ENCODE measurements at places on chromosomes 2 and 18. TPM values are rescaled to one million over a fixed set of nuclear protein-coding genes. Genes with fewer than 3 reads are reported as not detected.

The PROKR1 gene
- total RNA-seq, result not detected

The NT5DC4 gene
- total RNA-seq, result 0.53 TPM

GRCh38 chr18:56570978-56571377, 67.4 kb downstream of the TXNL1 start:
- no peak overlapping the region for H3K27ac ChIP-seq
- H3K36me3 ChIP-seq, result no peaks in the 10 kb centered on the region
- DNase-seq, result no peak
- H3K4me3 ChIP-seq, result no peak overlapping the region
- H3K4me1 ChIP-seq, result peaks cover 41% of the 10 kb centered on the region

The PSMA8 gene
- total RNA-seq, result not detected

The CYS1 gene
- total RNA-seq, result 2.6 TPM

- H3K4me3 ChIP-seq, result no peak overlapping the region
- no peaks in the 10 kb centered on the region for H3K36me3 ChIP-seq
- H3K4me1 ChIP-seq, result no peaks in the 10 kb centered on the region
- DNase-seq, result no peak
These were observed 28.3 kb downstream of the LGALSL start for GRCh38 chr2:64482243-64482642.

The TUBA3E gene
- not detected for total RNA-seq

GRCh38 chr2:3536682-3537632, 17.6 kb upstream of the ADI1 start:
- H3K27ac ChIP-seq, result peak overlapping the region; percentile 88
- H3K4me1 ChIP-seq, result peaks cover 16% of the 10 kb centered on the region
- peaks cover 41% of the 10 kb centered on the region for H3K36me3 ChIP-seq
- peak overlapping the region; percentile 48 for H3K4me3 ChIP-seq

- peaks cover 8% of the 10 kb centered on the region for H3K4me1 ChIP-seq
- no peak overlapping the region for H3K27ac ChIP-seq
- no peak overlapping the region for H3K4me3 ChIP-seq
- no peaks in the 10 kb centered on the region for H3K36me3 ChIP-seq
These were observed 52.2 kb downstream of the CDK15 start for GRCh38 chr2:201858281-201859184.

DNA sequence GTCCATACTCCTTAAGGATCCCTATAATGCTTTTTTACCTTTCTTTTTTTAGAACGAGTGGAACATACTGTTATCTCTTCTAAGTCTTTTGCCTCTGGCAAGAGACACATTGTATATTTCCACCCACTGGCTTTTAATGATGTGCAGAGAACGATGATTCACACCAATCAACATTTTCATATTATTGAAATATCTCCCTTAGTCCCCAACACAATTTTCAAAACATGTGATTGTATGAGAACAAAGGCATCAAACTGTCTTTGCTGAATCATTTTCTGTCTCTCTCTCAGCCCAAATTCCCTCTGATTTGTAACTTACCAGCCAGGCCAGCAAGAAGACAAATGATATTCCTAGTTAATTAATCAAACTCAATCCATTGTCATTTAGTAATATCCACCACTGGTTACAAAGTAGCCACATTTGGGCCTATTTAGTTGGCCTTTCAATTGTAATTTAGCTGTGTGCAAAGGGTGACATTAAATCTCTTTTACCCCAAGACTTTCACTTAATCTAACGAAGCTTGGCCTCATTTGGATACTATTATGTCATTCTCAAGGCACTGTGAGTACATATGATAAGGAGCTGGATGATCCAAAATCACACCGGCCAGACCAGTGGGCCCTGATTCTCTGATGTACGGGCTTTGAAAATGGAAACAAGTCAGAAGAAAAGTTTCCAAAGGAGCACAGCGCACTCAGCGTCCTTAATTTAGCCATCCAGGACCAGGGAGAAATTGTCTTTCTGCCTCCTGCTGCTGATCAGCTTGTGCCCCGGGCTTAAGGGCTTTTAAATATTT, 185.1 kb downstream of the SCG2 start:
- no peaks in the 10 kb centered on the region for H3K36me3 ChIP-seq
- H3K4me1 ChIP-seq, result peaks cover 5% of the 10 kb centered on the region
- no peak for DNase-seq
- H3K27me3 ChIP-seq, result no peaks in the 10 kb centered on the region

- no peaks in the 10 kb centered on the region for H3K4me1 ChIP-seq
- no peaks in the 10 kb centered on the region for H3K27me3 ChIP-seq
- H3K27ac ChIP-seq, result no peak overlapping the region
- H3K4me3 ChIP-seq, result no peak overlapping the region
- no peaks in the 10 kb centered on the region for H3K36me3 ChIP-seq
These were observed 67.5 kb upstream of the MBOAT2 start for GRCh38 chr2:9071032-9071431.

The AQP12A gene
- not detected for total RNA-seq

DNA sequence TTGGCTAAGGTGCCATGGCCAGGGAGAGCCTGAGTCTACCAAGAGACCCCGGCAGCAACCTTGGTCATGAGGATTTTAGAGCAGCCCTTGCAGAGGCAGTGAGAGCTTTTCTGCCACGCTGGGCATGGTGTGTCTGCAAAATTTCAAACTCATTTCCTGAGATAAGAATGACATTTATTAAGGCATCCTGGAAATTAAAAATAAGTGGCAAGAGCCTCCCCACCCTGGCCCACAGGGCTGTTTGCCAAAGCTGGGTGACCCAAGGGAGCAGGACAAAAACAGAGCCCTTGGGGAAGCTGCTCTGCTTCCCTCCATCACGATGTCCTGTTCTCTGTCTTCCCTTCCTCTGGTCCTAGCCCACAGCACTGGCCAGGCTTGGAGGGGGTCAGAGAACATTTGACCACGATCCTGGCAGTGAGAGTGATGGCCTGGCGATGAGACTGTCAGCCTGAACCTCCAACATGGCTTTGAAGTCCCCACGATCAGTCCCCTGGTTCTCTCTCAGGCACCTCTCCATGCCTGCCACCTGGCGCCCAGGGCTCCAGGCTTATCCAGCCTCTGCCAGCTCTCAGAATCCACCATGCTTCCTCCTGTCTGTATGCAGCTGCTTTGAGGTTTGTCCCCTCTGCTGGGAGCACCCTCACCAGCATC, 68.9 kb upstream of the RMDN2 start:
- no peak for DNase-seq
- H3K36me3 ChIP-seq, result no peaks in the 10 kb centered on the region
- peaks cover 28% of the 10 kb centered on the region for H3K4me1 ChIP-seq
- H3K4me3 ChIP-seq, result no peak overlapping the region

The CTIF gene
- total RNA-seq, result 54.8 TPM

- no peak overlapping the region for H3K27ac ChIP-seq
- H3K27me3 ChIP-seq, result no peaks in the 10 kb centered on the region
- no peak overlapping the region for H3K4me3 ChIP-seq
- DNase-seq, result no peak
These were observed 156.4 kb downstream of the COPS8 start for GRCh38 chr2:237242091-237242536.

The NOL4 gene
- total RNA-seq, result 0.56 TPM

The TMEM178A gene
- total RNA-seq, result 3.2 TPM

The CD207 gene
- 3.0 TPM for total RNA-seq

The MROH2A gene
- total RNA-seq, result not detected

- H3K27ac ChIP-seq, result no peak overlapping the region
- H3K4me3 ChIP-seq, result no peak overlapping the region
- peaks cover 6% of the 10 kb centered on the region for H3K4me1 ChIP-seq
These were observed 401.2 kb downstream of the GALR1 start for GRCh38 chr18:77650799-77651385.

DNA sequence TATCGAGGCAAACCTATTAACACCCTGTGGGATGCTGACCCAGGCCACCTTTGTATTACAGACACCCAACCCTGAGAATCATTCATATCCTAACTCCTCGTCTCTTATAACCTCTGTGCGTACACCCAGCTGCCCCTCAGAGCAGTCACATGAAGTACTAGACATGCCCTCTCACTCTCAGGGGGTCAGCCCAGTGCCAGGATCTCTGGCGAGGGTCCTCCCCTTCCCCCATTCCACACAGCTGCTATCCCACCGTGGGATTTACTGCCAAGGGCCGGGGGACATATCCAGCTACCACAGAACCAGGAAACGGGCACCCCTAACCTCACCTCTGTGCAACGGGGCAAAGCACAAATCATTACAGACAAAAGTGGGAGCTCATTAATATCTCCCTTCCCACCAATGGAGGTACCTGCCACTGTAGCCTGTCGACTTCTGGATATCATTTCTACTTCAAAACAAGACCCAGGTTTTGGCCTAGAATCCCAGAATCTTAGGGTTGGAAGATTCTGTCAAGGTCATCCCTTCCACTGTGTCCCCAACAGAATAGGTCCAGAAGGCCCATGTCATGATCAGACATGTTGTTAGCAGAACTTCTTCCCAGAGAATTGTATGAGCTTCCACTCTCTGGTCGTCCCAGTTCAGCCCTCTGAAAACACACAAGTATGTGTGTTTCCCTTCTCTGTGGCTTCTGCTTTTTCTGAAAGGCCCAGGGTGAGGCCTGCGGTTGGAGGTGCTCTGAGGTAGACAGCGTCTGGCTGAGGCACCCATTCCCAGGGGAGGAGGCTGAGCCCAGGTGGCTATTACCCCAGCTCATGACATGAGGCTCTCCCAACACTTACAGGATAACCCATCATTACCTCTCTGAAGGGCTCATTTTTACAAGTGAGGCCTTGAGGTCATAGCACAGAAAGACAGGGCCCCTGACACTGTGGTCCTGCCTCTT, 1.7 kb downstream of the TMBIM1 start:
- no peaks in the 10 kb centered on the region for H3K27me3 ChIP-seq
- peaks cover 92% of the 10 kb centered on the region for H3K4me1 ChIP-seq
- DNase-seq, result no peak
- H3K36me3 ChIP-seq, result peaks cover 6% of the 10 kb centered on the region
- H3K27ac ChIP-seq, result peak overlapping the region; percentile 97
- H3K4me3 ChIP-seq, result peak overlapping the region; percentile 81

GRCh38 chr18:75454022-75454795, 26.7 kb upstream of the SMIM21 start:
- peaks cover 11% of the 10 kb centered on the region for H3K4me1 ChIP-seq
- no peak overlapping the region for H3K27ac ChIP-seq
- no peak overlapping the region for H3K4me3 ChIP-seq
- H3K36me3 ChIP-seq, result no peaks in the 10 kb centered on the region
- H3K27me3 ChIP-seq, result peaks cover 19% of the 10 kb centered on the region

- H3K27me3 ChIP-seq, result no peaks in the 10 kb centered on the region
- H3K4me1 ChIP-seq, result no peaks in the 10 kb centered on the region
- no peak overlapping the region for H3K4me3 ChIP-seq
These were observed 39.7 kb upstream of the SOCS6 start for GRCh38 chr18:70249118-70249517.

DNA sequence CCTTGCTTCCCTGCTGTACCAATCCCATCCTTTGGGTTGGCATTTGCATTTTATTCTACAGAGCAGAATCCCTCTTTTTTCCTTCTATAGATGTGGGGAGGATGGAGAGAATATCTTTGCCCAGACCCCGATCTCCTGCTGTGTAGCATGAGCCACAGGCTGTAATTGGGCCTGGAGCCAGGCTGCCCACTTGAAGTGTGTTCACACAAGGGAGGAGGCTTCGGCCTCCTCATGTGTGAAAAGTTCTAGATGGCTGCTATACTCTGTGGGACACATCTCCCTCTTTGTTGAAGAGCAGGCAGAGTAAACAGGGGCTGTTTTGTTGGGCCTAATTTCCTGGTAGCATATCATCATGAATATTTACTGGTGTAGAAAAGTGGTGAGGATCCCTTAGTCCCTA, 126.3 kb downstream of the XRCC5 start:
- H3K27me3 ChIP-seq, result no peaks in the 10 kb centered on the region
- no peak overlapping the region for H3K4me3 ChIP-seq
- H3K36me3 ChIP-seq, result no peaks in the 10 kb centered on the region

- peaks cover 41% of the 10 kb centered on the region for H3K4me1 ChIP-seq
- no peaks in the 10 kb centered on the region for H3K27me3 ChIP-seq
- H3K4me3 ChIP-seq, result no peak overlapping the region
- H3K36me3 ChIP-seq, result no peaks in the 10 kb centered on the region
These were observed 30.4 kb downstream of the TOGARAM2 start for GRCh38 chr2:29011418-29012060.

The DNER gene
- 1.2 TPM for total RNA-seq

DNA sequence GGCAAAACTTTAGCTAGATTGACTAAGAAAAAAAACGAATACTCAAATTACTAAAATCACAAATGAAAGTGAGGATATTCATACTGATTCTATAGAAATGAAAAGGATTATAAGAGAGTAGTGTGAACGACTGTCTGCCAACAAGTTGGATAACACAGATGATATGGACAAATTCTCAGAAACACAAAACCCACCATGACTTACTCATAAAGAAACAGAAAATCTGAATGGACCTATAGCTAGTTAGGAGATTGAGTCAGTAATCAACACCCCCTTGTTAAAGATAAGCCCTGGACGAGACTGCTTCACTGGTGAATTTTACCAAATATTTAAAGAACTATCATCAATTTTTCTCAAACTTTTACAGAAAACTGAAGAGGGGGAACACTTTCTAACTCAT, 108.8 kb upstream of the TMEM200C start:
- no peak overlapping the region for H3K27ac ChIP-seq
- no peak overlapping the region for H3K4me3 ChIP-seq
- H3K4me1 ChIP-seq, result no peaks in the 10 kb centered on the region
- no peak for DNase-seq
- H3K36me3 ChIP-seq, result no peaks in the 10 kb centered on the region
- H3K27me3 ChIP-seq, result no peaks in the 10 kb centered on the region

The TTC39C gene
- total RNA-seq, result 14.6 TPM

- H3K27ac ChIP-seq, result no peak overlapping the region
- no peak overlapping the region for H3K4me3 ChIP-seq
- DNase-seq, result no peak
- no peaks in the 10 kb centered on the region for H3K4me1 ChIP-seq
These were observed 31.4 kb downstream of the FECH start for GRCh38 chr18:57555134-57555533.

The NFE2L2 gene
- 105 TPM for total RNA-seq

DNA sequence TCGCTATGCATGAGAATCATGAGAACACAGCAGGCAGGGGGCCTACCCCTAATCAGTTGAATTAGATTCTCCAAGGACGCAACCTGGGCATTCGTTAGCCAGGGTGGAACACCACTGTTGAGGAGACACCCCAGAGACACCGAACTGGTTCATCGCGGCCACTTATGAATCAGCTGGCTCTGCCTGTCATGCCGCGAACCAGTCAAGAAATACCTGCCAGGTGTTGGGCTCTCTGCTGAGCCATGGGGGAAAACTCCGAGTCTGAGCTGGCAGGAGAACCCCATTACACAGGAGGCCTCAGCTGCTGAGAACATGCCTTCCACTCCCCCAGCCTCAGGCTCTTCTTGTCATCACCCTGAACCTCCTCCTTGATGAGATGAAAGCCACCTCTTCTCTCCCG, 184.3 kb downstream of the SMAD7 start:
- no peak overlapping the region for H3K4me3 ChIP-seq
- peak; percentile 26 for DNase-seq
- H3K27ac ChIP-seq, result peak overlapping the region; percentile 9
- no peaks in the 10 kb centered on the region for H3K27me3 ChIP-seq
- H3K4me1 ChIP-seq, result peaks cover 20% of the 10 kb centered on the region
- H3K36me3 ChIP-seq, result peaks cover 27% of the 10 kb centered on the region
